ENCODE measurements at places on chromosomes 16 and 17.

DNA sequence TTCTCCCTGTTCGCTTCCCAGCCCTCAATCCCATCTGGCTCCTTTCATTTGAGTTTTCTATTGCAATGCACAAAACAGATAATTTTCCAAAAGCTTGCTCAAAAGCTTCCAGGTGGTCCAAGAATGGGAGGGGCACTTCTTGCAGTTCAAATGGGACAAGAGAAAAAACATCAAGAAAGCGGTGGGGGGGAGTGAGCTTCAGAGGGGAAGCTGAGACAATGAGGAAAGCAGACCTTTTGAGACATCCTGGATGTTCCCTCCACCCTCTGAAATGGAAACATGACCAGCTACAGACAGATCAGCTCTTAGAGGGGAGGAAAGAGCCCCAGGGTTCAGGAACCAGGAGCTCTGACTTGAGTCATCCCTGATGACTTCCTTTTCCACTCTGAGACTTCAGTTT is 368.2 kb downstream of the SLC39A11 start:
- no peak for DNase-seq

DNA sequence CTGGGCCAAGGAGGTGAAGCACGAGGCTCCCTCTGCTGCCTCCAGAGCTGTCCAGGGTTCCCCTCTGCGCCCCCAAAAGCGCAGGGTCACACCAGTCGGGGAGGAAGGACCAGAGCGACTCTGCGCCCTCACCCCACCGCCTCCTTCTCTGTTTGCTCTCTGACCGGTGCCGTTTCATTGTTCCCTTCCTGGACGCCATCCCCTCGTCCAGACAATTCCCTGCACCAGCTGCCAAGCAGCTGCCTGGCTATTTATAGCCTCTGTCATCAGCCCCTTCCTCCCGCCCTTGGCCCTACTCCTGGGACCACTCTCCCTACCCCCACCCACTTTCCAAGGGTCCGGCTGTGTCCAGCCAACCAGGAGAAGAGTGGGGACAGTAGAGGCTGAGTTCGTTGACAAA is 68.8 kb upstream of the CREBBP start:
- no peak for DNase-seq

DNA sequence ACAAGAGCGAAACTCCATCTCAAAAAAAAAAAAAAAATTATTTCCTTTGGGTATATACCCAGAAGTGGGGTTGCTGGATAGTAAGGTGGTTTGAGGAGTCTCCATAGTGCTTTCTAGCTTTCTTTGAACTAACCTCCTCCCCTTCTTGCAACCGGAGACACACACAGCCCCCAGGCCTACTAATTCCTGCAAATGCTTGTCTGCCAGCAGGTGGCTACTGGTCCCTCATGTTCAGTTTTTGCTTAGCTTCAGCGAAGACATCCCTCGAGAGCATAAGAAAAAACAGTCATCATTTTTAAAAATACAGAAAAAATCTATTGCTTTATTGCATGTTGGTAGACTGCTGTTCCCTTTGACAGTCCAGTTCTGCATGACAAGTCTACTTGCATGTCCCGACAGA is 439.0 kb downstream of the UTP18 start:
- no peak for DNase-seq

DNA sequence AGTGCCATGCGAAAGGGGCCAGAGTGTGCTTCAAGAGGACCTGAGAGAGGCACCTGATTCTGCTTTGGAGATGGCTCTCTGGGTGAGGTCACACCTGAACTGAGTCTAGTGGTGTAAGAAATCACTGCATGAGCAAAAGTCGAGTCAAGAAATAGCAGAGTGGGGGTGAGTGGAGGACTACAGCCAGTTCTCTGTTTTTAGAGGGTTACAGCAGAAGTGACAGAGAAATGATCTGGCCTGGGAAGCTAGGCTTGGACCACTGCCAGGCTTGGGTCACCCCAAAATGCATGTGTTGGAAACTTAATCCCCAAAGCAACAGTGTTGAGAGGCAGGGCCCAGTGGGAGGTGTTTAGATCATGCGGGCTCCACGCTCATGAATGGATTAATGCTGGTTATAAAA is 312.0 kb downstream of the CBLN1 start:
- no peak for DNase-seq

GRCh38 chr16:14111713-14112538 is 40.8 kb downstream of the MRTFB start:
- no peak for DNase-seq

GRCh38 chr17:28684963-28685362 is 23.0 kb downstream of the SUPT6H start:
- no peak for DNase-seq

- DNase-seq, result no peak
These were observed 74.1 kb downstream of the SOCS1 start for GRCh38 chr16:11181899-11182279.

GRCh38 chr16:1152651-1153259 is at the start of gene CACNA1H:
CACNA1H (plus strand) TSS chr16:1153106; CDS start chr16:1153738, 632 bp downstream.
- DNase-seq, result no peak

DNA sequence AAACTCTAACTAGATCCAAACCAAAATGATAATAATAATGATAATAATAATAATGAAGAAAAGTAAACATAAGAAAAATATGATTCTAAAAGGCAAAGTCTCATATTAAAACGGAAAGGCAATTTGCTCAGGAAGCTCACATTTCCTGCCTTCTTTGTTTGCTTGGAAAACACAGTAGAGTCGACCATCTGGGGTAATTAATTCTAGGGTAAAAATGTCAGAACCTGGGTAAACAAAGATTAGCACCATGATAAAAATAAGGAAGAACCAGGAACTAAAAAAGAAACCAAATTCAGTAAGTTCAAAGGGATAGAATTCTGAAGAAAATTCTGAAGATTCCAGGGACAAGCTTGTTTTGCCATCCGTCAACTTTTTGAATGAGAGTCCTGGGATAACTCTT is 16.2 kb downstream of the KRABD2 start:
- DNase-seq, result no peak

DNA sequence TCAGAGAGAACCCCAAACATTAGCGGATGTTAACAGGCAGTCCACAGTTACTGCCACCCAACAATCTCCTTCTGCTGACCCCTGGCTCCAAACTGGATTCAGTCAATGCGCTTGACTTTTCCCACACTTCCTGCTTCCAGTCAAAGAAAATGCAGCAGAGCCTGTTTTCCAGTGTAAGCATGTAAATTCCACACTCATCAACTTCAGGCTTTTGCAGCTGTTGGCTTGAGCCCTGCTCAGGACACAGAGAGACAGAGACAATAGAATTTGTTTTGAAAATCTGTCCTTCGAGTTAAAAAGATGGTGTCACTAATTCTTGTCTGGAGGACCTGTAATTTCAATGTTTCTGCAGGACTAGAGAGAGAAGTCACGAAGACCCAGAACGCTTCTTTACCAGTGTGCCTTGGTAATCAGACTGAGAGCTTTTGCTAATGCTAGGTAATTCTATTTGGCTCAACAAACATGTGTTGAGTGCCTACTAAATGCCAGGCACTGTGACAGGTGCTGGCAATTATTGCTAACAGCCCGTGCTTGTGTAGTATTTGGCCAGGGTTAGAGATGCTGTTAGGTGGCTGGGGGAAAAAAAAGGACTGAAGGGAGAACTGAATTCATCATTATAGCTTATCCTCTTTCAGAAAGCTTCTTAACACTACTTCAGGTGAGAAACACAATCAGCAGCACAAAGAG is 32.5 kb downstream of the HOXB1 start:
- DNase-seq, result no peak

Data from NCI-H226 (cell line).